Activated naive CD4-positive, alpha-beta T cell treated with anti-CD3 and anti-CD28 coated beads, Interleukin-2, amount 10 ng/mL, durations not matched to agents 7 days and 5 days (primary cell): ENCODE measurements at places on chromosomes 4 and X.

DNA sequence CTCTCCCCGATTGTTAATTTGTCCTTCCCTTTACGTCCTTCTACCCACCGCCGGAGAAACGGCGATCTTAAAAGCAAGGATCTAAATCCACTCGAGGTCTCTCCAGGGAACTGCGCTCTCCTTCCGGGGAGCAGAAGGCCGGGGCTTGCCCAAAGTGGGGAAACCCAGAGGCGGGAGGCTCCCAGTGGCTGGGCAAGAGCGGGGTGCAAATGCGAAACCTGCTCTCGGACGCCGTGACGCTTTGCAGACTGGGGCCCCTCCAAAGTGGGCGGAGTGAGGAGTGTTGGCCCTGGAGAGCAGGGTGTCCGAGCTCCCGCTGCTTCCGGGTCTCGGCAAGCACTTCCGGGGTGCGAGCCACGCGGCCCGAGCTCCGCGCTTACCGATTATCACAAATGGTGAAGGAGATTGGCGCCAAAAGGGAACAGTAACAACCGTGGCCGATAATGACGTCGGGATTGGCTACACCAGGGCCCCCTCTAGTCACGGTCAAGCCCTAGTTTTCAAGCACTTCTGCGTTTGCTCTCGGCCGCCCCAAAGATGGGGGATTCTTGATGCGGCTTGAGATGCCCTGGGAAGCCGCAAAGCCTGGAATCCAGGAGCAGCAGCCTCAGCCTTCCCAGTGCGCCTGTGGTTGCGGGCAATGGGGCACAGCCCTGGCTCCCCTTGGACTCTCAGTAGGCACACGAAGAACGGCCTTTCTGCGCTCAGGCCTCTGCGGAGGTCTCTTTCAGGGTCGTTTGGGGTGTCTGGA, 29.0 kb downstream of the HAND2 start:
- DNase-seq = no peak

- DNase-seq = no peak
These were observed 17.6 kb downstream of the TKTL1 start for GRCh38 chrX:154313147-154313546.

DNA sequence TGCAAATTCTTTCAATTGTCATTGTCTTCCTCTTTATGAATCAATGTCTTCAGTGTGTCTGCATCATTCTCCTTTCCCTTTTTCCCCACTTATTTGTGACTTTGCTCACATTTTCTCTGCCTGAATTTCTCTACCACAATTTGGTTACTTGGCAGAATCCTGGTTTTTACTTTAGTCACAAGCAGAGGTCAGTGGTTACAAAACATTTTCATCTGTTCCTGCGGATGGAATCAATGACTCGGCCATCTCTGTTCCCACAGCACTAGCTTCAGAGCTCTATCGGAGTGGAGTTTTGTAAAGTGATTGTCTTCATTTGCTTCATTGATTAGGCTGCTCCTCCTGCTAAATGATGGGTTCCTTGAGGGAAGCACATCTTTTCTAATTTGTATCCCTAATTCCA, 501.3 kb upstream of the AADAT start:
- DNase-seq = no peak

DNA sequence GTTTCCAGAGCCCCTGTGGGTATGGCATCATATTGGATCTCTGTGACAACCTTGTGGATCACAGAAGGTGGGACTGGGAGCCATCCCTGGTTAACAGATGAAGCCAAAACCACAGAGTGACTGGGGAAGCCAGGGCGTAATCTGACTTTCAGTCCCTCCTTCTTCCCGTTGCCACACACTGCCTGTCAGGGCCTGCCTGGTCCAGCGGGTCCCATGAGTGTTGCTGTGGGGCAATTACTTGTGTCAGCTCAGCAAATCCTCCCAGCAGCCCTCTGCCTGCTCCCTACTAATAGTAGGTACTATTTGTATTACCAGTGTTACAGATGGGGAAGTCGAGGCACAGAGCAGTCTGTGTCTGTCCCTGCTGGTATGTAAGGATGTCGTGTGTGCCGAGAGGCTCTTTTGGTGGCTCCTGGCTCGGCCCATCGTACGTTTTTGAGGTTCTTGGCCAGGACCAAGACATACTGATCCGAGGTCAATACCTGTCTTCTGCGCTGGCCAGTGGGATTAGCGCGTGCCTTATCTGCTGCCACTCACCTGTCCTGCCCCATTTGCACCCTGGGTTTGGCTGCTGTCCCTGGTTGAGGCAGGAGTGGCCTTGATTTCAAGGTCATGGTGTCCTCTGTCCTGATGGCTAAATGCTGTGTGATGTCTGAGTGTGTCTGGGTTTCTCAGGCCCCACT, 5.7 kb downstream of the NSG1 start:
- DNase-seq = no peak

DNA sequence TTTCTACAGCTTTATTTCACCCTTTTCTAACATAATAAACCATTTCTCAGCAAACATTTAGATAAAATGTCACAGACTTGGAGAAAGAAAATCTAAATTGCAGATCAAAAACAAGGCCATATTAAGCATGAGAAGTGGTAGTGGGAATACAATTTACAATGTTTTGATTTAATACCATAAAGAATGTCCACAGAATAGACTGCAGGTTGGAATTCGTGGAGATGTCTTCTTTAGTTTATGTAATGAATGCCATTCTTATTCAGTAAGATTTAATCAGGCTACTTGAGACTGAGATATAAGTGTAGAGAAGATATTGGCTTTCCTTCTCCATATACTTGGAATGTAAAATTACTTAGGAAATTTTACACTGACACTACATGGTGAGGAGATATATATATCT, 91.9 kb upstream of the ZFP42 start:
- DNase-seq = no peak

DNA sequence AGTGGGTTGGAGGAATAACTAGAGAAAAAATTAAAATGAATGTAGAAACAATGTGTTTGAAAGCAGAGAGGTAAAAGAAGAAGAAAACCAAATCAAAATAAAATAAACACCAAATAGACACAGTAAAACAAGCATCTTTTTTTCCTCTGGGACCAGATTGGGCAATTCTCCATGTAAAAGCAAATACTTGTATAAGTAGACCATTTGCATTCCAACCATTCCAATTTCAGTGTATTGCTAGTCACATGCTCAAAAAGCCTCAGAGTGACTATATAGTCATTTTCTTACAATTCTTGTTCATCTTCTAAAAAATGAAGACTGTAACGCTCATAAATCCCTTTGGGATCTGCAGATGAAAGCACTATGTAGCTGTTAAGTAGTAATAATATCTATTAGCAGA, 969.5 kb downstream of the PCDH18 start:
- no peak for DNase-seq

GRCh38 chr4:169996379-169997240, 29.6 kb downstream of the MFAP3L start:
- DNase-seq = no peak

DNA sequence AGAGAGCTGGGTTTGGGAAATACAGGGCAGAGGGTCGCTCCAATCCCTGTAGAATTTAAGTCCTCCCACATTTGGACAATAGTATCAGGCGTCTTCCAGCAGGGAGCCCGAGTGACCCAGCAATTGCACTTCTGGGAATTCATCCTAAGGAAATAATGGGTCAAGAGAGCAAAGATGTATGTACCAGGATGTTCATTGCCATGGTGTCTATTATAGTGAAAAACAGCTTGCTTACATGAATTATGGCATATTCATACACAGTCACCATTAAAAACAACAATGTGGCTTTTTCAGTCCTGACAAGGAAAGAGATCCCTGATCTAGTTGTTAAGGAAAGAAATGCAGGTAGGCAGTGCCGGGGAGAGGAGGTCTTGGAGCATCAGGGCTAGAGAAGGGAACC, 167.7 kb downstream of the PJA1 start:
- no peak for DNase-seq

DNA sequence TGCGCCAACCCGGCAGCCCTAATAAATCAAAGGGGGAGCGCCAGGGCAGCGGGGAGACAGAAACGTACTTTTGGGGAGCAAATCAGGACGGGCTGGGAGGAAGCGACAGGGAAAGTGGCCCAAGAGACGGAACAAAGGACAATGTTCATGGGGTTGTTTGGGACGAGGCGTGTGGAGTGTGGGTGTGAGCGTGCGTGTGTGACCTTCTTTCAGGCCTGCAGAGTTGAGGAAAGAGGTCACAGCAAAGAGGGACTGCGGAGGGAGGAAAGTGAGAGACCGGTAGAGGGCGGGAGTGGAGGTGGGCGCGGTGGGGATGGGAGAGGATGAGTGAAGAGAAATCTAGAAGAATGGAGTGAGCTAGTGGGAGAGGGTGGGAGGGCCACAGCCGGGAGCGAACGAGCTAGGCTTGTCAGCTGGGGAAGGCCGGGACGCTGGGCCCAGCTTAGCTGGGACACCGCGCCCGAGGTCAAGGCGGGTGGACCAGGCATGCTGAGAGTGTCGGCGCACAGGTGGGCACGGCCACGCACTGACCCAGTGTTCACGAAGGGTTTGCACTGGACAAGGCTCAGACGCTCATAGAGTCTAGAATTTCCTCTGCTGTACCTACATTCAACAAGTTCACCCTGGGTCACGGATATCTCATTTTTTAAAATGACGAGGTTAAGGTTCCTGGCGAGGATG, 14.7 kb upstream of the PITX2 start:
- DNase-seq = no peak

DNA sequence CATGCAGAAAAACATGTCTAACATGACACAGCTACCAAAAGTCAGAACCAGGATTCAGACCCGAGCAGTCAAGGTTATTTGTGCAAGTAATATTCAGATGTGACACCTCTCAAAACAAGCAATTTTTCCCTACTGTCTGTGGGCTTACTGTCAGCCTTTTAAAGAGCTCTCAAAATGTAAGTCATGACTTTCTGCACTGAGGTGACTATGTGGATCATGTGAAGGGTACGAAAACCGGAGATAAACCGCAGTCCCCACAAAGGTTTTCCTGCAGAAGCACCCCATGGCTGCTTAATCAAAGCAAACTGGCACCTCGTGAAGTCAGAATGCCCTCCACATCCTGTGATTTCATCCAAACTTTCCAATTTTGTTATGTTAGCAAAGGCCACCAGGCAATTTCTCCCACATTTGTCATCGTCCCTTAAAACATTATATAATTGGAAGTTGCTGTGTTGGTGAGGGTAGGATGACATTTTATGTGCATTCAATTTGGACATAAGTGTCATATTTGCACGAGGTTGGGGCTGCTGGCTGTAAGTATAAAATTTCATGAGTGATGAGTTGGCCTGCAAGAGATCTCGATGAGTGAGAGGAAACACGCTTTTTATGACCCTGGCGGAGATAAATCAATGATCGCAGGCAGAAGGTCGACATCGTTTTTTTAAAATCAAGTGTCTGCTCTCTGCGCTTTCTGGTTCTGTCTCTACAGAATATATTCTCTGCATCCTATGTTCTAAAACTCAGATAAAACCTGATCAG, 161.2 kb downstream of the STK32B start:
- no peak for DNase-seq

GRCh38 chr4:168059251-168059650, 33.1 kb upstream of the ANXA10 start:
- DNase-seq = no peak

- no peak for DNase-seq
These were observed 250.3 kb downstream of the GBA3 start for GRCh38 chr4:22942920-22943559.

DNA sequence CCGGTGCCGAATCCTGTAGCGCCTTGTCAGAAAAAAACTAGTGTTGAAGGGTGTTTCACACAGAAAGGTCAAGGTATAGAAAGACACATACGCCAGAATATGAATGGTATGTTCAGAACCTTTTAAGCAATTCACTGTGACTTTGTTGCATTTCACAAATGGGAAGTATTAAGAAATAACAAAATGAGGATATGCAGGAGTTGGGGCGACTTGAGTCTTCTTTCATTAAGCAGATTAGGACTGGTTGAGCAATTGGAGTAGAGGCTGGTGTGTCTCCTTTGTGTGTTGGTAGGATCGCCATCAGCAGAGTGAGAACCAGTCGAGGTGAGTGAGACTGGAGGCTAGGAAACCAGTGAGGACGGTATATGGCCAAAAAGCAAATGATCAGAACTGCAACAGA, 1454.5 kb upstream of the TENM3 start:
- DNase-seq = no peak

GRCh38 chr4:38598489-38598888, 65.5 kb upstream of the KLF3 start:
- no peak for DNase-seq

DNA sequence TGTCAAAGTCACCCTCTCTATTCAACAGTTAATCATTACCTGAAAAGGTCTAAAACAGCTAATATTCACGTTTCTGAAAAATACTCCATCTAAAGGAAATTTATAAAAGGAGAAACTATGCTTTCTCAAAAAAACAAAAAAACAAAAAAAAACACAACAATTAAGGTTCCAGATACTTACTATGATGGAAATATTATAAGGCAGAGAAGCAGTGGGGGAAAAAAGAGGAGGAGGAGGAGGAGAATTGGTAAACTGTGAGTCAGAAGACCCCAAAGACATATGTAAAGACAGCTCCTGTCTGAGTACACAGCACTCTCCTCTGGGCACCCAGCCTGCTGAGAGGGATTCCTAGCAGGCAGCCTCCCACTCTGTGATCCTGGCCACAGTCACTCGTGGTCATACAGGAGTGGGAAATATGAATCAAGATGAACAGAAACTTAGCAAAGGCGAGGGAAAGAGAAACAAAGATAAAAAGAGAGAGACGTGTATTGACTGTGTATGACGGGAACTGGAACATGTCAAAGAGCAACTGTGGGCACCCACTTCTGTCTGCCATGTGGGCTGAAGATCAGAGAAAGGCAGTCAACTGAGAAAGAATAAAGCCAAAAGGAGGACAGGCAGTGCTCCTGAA, 12.5 kb downstream of the KLHL15 start:
- DNase-seq = peak; percentile 27

DNA sequence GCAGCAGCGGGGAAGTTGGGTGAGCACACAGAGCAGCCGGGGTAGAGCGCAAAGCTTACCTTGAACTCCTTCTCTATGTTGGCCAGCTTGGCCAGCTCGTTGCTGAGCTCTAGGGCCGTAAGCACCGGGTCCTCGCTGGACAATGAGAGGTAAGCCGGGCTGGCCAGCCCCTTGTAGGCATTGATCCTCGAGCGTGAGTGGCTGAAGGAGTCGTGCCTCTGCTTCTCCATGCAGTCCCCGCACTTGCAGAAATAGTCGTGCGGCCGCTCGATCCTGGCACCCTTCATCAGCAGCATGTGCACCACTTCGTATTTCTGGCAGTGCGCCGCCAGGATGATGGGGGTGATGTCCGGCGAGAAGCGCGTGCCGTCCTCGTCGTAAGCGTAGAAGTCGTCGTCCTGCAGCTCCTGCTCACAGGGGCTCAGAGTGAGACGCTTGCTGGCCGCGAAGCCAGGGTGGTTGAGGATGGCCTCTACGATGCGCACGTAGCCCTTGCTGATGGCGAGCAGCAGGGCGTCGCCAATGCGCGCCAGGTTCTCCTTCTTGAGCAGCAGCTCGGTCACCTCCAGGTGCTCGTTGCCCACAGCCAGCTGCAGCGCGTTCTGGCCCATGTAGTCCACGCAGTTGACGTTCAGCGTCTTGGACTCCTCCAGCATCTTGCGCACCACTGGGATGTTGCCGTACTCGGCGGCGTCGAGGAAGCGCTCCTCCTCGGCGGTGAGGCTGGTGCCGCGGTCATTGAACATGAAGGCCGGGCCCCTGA, 19.5 kb downstream of the TRPC3 start:
- no peak for DNase-seq

- no peak for DNase-seq
These were observed 626.8 kb downstream of the TLL1 start for GRCh38 chr4:166499820-166500219.
